ENCODE measurements at places on chromosomes 12 and 14.

DNA sequence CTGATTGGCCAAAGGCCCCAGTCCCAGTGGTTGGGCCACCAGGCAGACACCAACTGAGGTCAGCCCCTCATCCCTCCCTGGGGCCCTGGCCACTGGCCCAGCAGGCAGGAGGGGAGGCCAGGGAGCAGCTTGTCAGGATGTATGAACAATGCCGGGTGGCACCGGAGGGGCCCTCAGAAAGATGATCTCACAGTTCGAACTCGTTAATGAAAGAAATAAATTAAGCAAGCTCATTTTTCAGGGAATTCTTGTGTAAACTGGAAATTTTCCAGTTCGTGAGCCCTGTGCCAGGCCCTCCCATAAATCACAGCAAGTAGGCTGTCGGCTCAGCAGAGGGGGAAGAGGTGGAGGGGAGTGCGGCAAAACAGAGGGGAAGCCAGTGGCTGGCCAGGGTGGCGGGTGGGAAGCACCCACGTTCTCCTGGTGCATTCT is 177.0 kb upstream of the VASH1 start:
- no peak for DNase-seq

DNA sequence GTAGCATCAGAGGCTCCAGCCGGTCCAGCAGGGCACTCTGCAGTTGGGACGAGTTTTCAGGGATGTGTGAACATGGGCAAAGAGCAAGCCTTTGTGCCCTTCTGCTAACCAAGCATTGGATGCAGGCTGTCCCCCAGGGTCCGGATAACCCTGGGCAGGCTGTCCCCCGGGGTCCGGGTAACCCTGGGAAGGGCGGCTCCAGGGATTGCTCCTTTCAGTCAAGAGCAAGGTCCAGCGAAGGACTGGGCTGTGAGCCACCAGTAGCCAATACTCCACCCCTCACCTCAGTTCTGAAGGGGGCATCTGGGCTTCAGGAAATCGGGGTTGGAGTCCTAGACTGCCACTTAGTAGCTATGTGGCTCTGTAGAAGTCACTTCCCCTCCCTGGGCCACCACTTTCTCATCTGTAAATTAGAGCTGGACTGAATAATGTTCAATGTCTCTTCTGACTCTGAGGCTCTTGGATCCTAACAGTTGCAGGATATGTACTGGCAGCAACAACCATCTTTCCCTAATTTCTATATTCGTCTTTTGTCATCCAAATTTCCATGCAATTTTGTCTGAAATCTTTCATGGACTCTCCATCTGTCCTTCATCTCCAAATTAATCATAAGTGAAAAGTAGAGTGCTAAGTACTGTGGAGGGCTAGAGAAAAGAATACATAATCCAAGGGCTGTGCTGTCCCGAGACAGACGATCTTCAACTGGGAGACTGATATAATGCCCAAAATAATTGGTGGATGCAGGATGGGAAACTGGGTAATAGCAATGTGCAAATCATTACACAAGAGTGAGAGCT is 137.4 kb upstream of the NTF3 start:
- DNase-seq: no peak

DNA sequence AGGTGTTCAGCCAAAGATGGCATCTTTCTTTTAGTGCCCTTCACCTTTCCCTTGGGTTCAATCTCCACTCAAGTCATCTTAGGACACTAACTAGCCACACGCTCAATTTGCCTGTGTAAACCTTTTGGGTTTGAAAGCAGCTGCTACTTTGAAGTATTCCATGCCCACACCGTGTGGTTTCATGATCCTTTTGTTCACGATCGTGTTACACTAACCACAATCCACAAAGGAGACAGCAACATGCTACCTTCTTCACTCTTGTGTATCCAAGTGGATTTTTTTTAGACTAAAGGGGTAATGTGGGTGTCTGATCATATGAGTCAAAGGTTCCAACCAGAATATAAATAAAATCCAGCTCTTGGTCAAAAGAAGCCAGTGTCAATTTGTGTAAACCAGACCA is 122.7 kb upstream of the FAR2 start:
- DNase-seq: no peak

- DNase-seq: no peak
Measured at GRCh38 chr14:32230695-32231280, 27.7 kb upstream of the RNU6-8 start.

- no peak for DNase-seq
Measured at GRCh38 chr12:31874961-31875608, 84.1 kb upstream of the RESF1 start.

- DNase-seq: peak; percentile 60
Measured at GRCh38 chr12:22083167-22083566, 37.1 kb downstream of the CMAS start.

DNA sequence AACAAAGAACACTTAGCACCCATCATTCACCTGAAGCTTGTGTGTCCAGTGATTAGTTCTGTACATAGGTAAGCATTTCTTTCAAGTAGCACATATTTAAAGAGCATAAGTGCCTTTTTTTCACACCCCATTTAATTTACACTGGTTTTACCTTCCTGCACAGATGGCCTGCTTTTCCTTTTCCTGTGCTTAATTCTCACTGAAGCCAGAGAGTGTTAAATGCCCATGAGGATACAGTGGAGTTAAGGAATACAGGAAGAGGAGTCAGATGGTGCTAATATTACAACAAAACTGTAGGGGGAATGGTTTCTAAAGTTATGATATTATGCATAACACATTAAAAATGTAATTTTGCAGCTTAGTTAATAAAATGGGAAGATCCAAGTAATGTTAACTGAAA is 31.0 kb upstream of the SLC38A1 start:
- no peak for DNase-seq

- no peak for DNase-seq
Measured at GRCh38 chr12:3655328-3655900, 97.5 kb downstream of the CRACR2A start.

DNA sequence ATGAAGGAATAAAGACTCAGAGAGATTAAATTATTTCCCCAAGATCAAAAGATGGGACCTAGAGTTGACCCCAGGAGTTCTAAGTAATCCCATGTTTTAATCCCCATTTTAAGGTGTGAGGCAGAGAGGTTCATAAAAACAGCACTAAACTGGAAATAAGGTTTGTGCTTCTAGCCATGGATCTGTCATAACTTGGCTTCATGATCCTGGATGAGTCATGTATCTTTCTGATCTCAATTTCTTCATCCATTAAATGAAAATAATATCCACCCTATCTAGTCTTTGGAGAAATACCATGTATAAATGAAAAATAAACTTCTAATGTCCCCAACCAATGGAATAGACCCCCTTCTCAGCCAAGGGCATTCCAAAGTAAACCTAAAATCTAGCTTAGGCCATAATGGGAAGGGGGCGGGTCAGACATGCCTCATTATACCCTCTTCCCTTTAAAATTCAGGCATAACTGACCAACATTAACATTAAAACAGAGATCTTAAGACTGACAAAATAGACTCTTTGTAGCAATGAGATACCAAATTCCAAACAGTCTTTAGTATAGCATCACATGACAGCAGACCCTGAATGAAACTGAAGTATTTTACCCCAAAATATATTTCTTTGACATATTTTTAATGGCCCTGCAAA is 47.8 kb downstream of the SLC41A2 start:
- DNase-seq: no peak

- no peak for DNase-seq
Measured at GRCh38 chr12:53227341-53227740, 4.7 kb downstream of the RARG start.

DNA sequence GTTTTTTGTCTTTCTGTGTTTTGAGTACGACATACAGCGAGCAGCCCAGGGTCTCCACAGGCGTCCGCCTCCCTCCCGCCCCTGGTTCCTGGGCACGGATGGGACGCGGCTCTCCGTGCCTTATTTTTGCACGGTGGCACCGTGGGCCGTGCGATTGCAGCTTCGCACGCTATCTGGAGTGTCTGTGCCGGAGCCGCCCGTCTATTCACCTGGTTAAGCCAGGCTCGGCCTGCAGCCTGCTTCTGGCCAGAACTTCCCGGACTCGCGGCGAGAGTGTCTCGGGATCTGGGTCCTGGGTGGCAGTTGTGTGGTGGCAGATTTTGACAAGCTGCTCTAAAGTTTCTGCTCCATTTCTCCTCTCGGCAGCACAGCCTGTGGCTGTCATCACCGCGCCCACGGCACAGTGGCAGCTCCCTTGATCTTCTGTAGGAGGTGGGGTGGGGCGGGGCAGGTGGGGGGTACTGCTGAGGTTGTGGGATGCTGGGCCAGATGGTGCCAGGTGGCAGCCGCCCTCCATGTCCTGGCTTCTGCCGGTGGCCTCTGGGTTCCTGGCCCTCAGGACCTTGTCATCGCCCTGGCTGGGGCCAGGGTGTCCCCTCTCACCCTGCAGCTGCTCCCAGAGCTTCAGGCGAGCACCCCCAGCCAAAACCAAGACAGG is 2.9 kb downstream of the MMP17 start:
- DNase-seq: peak; percentile 3

GRCh38 chr14:68392393-68393141 is 400.3 kb downstream of the ZFP36L1 start:
- peak; percentile 60 for DNase-seq

GRCh38 chr12:93670104-93670503 is 7.1 kb upstream of the CRADD start:
- DNase-seq: no peak

- DNase-seq: no peak
Measured at GRCh38 chr12:119011231-119011630, 29.9 kb downstream of the SRRM4 start.

DNA sequence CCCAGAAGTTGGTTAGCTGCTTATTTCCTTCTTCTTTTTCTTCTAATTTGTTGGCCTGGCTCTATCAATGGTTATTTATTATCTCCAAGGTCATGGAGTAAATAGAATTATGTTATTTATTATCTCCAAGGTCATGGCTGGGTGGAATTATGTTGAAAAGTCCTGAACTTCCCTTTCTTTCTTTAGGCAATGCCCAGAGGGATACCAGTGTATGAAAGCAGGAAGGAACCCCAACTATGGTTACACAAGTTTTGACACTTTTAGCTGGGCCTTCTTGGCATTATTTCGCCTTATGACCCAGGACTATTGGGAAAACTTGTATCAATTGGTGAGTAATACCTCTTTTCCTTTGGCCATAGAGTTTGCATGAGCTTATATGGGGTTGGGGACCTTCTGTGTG is 111.6 kb downstream of the SCN8A start:
- DNase-seq: no peak

- DNase-seq: peak; percentile 63
Measured at GRCh38 chr12:51217133-51217967, 512 bp downstream of the POU6F1 start.

DNA sequence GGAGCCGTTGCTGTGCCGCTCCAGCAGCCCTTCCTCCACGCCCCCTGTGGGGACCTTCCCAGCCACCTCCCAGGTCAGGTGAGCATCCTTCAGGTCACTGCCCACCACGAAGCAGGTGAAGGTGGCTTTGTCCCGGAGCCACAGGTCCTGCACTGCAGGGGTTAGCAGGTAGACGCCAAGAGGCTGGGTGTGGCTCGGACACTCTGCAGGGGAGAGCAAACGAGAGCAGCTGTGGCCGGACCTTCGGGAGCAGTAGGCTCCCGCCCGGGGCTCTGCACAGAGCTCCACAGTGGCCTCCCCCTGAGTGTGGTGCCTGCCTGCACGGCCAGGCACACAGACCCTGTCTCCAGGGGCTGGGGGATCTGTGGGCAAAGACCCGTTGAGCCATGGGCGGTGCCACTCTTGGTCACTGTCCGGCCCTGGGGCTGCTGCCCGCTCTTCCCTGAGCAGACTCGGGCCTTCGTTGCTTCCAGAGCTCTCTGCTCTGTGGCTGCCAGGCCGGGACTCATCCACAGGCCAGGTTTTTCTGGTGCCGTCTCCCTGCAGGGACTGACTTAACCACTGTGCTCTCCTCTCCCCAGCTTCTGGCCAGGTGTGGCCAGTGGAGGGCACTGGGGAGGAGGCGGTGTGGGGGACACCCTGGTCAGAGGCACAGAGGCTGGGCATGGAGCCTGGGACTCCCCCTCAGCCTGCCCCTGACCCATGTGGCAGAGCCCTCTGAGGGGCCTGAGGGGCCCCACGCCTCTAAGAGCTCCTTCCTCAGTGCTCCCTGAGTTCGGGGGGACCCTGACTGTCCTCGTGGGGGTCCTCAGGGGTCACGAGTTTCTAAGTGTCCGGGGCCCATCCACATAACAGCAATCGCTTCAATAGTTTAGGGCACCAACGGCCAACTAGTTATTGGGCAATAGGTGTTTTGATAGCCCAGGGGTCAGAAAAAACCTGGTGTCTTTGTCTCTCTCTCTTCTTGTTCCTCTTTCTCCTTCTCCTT is 314.9 kb downstream of the TMEM121 start:
- DNase-seq: no peak

DNA sequence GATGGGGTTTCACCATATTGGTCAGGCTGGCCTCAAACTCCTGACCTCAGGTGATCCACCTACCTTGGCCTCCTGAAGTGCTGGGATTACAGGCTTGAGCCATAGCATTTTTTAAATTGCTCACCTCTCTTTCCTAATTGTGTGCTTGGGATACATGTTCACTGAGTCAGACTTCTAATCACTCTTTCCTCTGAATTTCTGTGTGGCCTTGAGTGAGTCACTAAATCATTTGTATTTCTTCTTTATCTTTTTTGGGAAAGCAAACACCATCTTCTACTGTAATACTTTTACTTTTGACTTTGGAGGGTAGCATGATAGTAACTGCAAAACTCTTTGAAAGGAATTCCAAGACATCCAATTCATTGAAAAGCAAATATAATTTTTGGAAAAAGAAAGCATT is 60.8 kb downstream of the FLRT2 start:
- no peak for DNase-seq

DNA sequence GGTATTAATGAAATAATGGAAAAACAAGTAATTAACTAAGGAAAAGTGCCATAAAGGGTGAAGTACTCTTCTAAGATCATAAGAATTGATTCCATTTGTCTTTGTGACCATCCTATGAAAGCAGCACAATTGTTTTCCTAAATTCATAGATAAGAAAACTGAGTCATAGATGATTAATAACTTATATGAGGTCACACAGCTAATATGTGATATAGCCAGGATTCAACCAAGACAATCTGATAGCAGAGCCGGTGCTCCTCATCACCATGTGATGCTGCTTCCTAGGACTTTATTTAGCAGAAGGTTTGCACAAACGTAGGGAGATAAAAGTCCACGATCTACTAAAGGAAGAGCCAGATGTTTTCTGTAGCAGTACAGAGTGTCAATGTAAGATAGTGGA is 181.5 kb upstream of the SYT1 start:
- no peak for DNase-seq

DNA sequence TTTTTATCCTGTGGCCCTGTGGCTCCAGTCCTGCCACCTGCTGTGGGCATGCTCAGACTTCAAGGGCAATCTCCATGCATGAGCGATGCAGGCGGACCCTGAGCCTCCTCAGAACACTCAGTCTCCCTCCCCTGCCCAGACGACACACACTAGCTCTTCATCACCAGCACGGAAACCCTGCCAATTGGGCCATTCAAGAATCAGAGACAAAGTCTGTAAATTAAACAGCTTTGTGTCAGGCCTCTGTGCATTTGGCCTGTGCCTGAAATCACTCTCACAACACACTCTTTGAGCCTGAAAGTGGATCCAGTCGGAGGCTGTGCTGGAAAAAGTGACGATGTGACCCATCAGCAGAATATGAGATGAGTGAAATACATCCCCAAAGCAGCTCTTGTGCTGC is 12.5 kb downstream of the POU6F1 start:
- DNase-seq: peak; percentile 29

All from midbrain (tissue), 1 donor.